Naive thymus-derived CD4-positive, alpha-beta T cell (primary cell): ENCODE measurements at places on chromosomes 16 and 17. TPM values are rescaled to one million over a fixed set of nuclear protein-coding genes. Genes with fewer than 3 reads are reported as not detected.

DNA sequence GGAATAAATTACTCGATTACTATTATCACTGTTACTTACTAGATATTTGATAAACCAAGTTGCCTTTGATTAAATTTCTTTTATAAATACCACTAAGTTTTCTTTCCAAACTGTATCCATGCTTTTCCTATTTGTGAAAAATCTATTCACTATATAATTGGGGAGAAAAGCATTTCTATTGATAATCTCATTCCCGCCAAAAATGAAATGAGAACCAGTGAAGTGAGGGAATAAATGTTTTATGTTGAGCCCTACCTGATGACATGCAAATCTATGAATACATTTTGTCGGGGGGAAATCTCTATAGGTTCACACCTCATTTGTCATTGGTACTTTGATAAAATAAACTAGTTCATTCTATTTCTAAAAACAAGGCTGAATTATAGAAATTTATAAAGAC lies 15.7 kb downstream of the BRIP1 start:
- DNase-seq = no peak

- no peak for DNase-seq
Observed at GRCh38 chr16:73006026-73006425, 41.9 kb downstream of the ZFHX3 start.

GRCh38 chr17:29076722-29077121 lies 33.8 kb downstream of the PIPOX start:
- DNase-seq = no peak

DNA sequence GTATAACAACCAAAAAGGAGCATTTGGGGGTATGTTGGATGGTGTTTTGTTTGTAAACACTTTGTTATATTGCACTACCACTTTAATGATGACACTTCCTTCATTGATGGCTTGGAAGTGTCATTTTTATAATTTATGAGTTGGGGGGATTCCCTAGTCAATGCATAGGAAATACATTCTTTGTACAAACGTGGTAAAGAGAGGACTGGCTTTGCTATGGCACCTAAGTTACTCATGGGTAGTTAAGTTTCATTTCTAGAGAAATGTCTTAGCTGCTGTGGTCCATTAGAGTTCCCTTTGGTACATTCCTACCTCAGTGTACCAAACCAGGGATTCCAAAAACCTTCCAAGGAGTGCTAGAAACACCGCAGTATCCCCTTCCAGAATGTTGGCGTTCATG lies 63.7 kb upstream of the CMIP start:
- no peak for DNase-seq

DNA sequence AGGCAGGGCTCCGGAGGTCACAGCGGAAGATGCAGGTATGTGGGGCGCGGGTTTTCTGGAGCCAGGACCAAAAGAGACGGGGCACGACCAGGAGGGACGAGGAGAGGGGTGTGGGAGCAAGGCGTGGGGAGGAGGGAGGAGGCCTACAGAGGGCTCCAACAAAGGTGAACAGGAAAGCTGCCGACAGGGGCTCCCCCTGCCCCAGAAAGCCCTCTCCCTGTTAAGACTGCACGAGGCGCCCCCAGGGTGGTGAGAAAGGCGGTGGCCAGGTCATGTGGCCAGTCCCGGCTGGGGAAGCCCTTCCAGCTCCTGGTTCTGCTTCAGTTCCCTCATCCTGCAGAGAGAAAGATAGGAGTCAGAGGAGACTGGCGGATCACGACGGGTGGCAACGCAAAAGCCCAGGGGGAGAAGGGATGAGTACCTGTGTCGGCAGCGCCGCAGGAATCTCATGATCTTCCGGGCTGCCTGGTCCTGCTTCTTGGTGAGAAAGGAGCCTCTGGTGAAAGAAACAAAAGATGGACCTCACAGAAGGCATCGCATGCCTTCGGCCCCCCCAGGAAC lies 949 bp upstream of the SPAG7 start:
- no peak for DNase-seq

Gene MT1H
- 1.6 and 6.7 TPM in 2 replicates for total RNA-seq

GRCh38 chr16:79303959-79304387 lies 296.6 kb downstream of the MAF start:
- DNase-seq = no peak

DNA sequence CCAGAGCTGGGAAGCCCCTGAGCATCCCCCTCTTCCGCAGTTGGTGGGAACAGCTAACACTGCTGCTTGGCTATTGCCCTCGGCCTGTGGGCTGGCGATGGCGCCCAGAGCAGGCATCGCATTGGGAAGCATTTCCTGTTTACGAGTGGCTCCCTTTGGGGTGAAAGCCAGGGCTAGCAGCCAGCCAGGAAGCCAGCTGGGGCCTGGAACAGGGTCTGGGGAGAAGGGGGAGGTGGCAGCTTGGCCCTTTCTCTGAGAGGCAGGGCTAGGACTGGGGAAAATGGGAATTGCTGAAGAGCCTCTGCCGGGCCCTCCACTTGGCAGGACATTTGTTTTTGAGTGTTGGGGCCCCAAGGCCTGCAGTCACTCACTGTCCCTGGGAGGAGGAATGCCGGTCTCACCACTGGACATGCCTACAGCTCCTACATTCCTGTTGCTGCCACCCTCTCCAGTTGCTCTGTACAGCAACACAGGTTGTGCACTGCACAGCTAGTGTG lies 2.4 kb upstream of the MTSS2 start:
- DNase-seq = no peak
